ENCODE measurements at places on chromosomes 3 and 15.

- DNase-seq: no peak
These were observed 6.5 kb upstream of the DYNC1LI1 start for GRCh38 chr3:32577174-32577573.

DNA sequence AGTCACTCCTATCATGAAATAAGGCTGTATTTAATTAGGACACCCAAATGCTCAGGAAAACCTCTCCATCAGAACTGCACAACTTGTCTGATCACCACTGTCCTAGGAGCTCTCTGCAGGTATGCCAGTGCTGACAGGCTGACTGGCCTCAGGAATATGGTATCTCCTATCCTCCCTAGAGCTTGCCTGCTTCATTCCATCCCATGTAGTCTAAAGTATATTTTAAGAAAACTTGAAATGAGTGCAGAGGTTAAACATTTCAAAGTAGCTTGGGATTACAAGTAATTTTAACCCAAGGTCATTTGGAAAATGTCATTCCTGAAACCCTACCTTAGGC, 23.7 kb downstream of the FILIP1L start:
- DNase-seq: no peak

- peak; percentile 58 for DNase-seq
These were observed at the start of gene LRRFIP2 for GRCh38 chr3:37174532-37175126. LRRFIP2 (minus strand) TSS chr3:37174582; CDS start chr3:37148983, 25,599 bp downstream.

- no peak for DNase-seq
These were observed 107.6 kb downstream of the LRRK1 start for GRCh38 chr15:101026656-101027272.

DNA sequence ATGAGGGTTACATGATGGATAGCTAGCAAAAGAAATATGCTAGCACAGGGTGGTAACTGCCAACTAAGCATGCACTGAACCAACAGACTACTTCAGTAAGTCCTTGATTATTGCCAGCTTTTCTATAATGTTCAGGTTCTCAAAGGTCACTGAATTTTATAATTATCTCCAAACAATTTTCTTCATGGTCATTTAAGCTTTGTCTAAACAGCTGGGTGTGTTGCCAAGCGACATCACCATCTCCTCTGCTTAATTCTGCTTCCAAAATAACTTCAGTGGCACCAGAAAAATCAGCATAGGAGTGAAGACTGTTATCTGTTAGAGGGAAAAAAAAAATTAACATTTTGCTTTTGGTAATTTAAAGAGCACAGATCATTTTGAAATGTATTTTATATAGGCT, 54.6 kb upstream of the TOP2B start:
- DNase-seq: no peak

GRCh38 chr3:13788522-13789424, 91.1 kb downstream of the WNT7A start:
- no peak for DNase-seq

DNA sequence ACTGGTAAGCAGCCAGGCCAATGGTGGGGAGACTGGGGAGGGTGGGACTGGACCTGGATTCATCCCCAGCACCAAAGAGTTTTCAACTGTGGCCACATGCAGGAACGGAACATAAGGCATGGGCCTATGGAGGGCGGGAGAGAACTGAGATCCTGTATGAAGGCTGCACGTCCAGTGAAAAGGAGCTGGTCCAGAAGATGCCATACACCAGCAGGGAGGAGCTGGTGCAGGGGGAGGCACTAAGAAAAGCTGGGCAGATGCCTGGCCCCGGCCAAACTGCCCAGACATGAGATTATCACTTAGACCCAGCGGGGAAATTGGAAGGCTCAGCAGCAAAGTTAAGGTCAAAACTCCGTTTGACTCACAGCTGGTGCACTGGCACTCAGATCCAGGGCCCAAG, 58.1 kb upstream of the MCF2L2 start:
- DNase-seq: no peak

GRCh38 chr3:37897763-37898162, 36.1 kb downstream of the CTDSPL start:
- no peak for DNase-seq

DNA sequence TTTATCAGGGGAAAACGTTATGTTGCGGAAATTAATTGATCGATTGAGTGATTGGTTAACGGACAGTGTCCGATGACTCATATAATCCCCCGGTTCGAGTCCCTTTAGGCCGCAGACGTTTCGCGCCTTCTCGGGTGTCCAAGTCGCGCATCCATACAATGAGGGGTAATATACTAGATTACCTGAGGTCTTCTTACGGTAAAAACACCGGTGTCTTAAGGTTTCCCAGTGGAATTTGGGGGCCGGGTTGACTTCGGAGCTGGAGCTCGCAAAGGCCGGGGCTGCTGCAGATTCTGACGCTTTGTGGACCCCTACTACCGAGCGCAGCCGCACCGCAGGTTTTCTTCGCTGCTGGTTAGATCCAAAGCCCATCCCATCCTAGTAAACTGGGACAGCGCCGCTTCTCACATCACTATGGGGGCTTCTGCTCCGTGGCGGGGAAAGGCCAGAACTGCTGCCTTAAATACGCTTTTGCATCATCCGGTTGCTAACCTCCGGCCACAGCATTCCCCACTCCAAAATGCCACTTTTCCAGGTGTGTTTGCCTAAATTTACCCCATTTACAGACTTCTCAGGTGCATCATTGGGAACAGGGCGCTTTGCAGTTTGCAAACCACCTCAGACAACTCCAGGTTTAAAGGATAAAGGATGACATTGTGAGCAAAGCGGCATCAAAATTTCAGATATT, 858 bp upstream of the SACM1L start:
- peak; percentile 48 for DNase-seq

GRCh38 chr3:188187053-188187452, 33.1 kb downstream of the LPP start:
- DNase-seq: no peak

- no peak for DNase-seq
These were observed 70.0 kb downstream of the PGPEP1L start for GRCh38 chr15:98937413-98938104.

DNA sequence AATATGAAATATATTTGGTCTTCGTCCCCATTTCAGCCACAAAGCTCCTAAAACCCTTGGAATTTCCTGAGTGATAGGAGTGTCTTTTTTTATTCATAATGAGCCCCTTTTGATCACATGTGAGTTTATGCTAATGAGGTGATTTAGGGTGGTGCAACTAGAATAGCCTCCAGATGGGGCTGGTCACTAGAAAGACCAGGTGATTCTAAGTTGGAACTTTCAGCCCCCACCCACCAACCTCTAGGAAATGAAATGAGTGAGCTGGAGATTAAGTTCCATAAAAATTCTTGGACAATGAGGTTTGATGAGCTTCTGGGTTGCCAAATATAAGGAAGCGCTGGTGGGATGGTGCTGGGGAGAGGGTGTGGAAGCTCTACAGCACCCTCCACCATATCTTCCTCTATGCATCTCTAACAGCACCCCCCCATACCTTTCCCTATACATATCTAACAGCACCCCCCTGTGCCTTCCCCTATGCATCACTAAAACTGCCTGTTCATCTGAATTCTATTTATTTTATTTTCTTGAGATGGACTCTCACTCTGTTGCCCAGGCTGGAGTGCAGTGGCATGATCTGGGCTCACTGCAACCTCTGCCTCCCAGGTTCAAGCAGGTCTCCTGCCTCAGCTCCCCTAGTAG, 2.1 kb upstream of the SMCO1 start:
- DNase-seq: no peak

GRCh38 chr3:58868097-58868779, 181.6 kb downstream of the CFAP20DC start:
- DNase-seq: no peak

GRCh38 chr15:31934821-31935220, 95.5 kb upstream of the CHRNA7 start:
- no peak for DNase-seq

GRCh38 chr3:145628211-145628610, 532.8 kb downstream of the PLOD2 start:
- no peak for DNase-seq
